ENCODE measurements at places on chromosomes 3 and 15.

DNA sequence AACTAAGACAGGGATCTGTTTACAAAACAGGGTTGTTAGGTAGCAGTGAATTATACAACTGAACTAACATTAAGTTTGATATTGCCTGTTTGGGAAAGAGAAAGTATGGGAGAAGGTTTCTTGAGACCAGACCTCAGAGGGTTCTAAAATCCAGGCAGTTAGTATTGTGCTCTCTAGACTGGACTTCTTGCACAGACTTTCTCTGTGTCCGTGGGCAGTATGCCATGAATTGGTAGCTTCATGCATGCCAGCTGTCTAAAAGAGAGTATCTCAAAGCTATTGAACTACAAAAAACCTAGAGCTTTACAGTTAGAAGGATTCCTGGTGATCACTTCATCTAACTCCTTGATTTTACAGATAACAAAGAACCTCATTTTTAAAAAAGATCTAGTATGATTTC lies 12.5 kb downstream of the SAMD7 start:
- no peak for DNase-seq

DNA sequence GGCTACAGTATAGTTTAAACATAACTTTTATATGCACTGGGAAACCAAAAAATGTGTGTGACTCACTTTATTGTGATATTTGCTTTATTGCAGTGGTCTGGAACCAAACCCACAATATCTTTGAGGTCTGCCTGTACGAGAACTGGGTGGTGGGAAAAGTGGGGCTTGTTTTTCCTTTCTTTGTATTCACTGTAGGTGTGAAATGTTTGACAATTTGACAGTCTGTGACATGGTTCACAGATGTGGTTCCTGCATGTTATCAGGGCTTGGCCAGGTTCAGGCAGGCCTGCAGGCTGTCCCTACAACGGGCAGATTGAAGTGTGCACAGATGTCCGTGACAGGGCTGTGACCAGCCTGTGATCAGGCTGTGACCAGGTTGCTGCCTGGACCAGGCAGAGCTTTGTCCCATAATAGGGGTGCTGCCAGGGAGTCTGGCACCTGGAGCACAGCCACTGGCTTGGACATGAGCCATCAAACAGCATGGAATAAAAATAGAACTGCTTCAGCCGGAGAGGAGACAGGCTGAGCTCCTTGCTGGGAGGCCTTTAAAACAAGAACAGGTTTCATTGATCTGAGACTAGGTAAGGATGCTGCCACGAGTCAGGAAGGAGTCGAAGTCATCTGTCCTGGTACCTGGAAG lies 61.0 kb downstream of the KLF13 start:
- DNase-seq: peak; percentile 40

GRCh38 chr15:40594429-40594836 lies 384 bp downstream of the KNL1 start:
- no peak for DNase-seq

GRCh38 chr3:88013592-88013991 lies 45.2 kb downstream of the CGGBP1 start:
- DNase-seq: no peak

GRCh38 chr3:196988241-196989029 lies 19.8 kb upstream of the PIGZ start:
- DNase-seq: no peak

- no peak for DNase-seq
Measured at GRCh38 chr15:89851673-89852341, 37.2 kb upstream of the ANPEP start.
